ENCODE measurements at places on chromosomes 5 and 9.

- no peak for DNase-seq
These were observed 144.6 kb downstream of the CD180 start for GRCh38 chr5:67052034-67052433.

- peak; percentile 21 for DNase-seq
These were observed 66.6 kb upstream of the SPATA31E1 start for GRCh38 chr9:87816036-87816435.

DNA sequence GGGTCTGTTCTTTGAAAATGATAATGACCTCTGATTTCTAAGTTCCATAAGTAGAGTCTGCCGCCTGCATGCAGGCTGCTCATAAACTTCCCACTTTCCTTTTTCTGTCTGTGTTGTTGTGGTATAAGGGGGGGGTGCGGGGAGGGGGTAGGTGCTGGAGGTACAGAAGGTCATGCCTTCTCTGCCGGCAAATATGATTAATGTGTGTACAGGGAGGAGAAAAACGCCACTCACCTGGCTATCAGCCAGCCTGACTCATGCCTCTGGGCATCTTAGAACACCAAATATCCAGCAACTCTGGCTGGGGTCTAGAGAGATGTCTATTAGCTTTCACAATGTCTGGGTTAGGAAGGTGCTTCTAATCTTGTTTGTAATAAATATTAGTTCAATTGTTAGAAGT is 128.3 kb downstream of the EFNA5 start:
- DNase-seq: peak; percentile 90

DNA sequence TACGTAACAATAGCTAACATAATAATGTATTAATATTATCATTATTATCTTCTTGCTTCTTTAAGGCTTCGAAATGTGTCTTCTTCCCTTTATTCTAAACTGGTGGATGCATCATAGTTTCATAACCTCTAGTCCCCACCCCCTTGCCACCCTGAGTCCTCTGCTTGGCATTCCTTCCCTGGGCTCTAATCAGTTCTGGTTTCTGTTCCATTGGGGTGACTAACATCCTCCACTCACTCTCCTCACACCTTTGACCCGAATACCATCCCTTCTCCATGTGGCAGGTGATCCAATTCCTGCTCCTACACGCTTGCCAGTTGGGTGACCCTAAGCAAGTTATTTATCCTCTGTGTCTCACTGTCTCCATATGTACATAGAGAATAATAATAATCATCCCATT is 286.1 kb downstream of the TRPM3 start:
- DNase-seq: no peak

- DNase-seq: no peak
These were observed 299.6 kb upstream of the KLF4 start for GRCh38 chr9:107789001-107789700.

DNA sequence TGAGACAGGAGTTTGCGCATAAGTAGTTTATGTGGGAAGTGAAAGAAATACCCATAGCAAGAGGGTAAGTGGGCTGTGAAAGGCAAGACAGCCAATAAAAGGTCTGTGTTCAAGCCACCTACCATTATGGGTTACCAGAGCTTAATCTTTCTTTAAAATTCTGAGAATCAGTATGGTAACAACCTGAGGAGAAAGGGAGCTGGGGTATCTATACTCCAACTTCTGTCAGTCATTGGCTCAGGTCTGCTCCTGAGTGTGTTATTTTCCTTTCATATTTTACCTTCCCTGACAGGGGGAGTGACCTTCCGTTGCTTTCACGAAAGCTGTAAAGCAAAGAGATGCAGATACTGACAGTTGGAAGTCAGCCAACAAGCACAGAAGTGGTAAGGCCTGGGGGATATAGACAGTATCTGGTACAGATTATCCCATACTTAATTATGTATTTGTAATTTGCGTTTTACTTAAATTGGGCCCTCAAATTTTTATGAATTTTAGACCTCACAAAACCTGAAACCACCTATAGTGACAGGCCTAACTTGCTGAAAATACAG is 233.4 kb downstream of the RAB3C start:
- no peak for DNase-seq

DNA sequence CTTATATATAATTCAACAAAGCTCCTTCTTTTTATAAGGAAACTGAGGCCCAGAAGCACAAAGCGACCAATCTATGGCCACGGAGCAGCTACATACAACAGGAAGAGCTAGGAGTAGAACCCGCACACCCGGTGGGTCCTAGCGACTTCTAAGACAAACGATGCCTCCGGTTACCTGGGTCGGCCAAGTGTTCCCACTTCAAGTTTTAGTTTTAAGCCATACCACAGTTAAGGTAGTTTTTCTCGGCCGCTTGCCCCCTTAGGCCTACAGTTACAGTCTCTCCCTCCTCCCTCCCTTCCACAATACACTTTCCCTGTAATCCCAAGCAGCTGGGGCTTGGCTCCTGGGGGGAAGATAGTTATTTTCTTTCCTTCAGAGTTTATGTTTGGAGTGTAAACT is 533 bp downstream of the SREK1IP1 start:
- DNase-seq: no peak

DNA sequence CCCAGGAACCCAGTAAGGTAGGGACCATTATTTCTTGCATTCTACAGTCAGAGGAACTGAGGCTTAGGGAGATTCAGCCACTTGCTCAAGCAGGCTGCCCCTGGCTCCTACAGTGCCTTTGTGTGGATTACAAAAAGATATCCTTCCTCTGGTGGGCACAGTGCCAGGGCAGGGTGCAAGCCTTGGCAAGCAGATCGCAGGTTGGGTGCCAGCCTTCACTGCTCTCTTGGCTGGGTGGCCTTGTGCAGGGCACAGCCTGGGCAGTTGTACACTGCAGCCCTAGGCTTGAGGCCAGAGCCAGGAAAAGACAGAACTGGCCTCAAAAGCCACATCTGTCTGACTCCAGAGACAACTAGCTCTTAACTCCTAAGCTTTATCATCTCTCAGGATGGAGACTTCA is 15.0 kb downstream of the DOCK2 start:
- no peak for DNase-seq

- DNase-seq: no peak
These were observed 22.4 kb downstream of the GNAQ start for GRCh38 chr9:78009186-78009585.

DNA sequence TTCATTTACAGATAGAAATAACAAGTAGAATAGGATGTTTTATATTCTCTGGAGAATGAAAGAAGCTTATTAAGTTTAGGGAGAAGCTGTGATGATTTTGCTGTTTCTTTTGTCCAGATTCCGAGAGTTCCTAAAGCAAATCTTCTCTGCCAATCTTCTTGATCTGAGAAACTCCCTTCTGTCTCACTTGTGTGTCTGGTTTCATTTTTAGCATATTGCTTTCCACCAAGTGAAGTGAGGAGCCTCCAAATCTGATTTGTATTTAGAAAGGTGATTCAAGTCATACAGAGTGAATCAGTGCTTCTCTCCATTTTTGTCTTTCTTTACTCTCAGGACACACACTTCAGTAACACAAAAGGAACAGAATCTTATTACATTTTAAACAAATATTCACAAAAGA is 48.4 kb downstream of the STX17 start:
- DNase-seq: no peak

DNA sequence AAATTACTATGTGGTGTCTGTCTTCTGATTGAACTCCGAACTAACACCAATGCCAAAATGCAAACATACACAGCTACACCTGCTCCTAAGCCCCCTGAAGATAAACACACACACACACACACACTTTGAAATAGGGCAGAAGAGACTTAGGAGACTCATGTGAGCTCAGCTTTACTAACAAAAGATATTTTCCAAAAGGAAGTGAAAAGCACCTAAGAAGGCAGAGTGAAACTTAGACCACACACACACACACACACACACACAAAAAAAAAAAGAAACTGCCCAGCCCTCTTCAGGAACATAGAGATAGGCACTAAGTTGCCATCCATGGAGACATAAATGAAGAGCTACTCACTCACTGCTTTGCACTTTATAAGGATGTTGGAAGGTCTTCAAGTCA is 45.2 kb upstream of the APC start:
- no peak for DNase-seq

- DNase-seq: no peak
These were observed 25.8 kb downstream of the NIPAL4 start for GRCh38 chr5:157485811-157486210.

DNA sequence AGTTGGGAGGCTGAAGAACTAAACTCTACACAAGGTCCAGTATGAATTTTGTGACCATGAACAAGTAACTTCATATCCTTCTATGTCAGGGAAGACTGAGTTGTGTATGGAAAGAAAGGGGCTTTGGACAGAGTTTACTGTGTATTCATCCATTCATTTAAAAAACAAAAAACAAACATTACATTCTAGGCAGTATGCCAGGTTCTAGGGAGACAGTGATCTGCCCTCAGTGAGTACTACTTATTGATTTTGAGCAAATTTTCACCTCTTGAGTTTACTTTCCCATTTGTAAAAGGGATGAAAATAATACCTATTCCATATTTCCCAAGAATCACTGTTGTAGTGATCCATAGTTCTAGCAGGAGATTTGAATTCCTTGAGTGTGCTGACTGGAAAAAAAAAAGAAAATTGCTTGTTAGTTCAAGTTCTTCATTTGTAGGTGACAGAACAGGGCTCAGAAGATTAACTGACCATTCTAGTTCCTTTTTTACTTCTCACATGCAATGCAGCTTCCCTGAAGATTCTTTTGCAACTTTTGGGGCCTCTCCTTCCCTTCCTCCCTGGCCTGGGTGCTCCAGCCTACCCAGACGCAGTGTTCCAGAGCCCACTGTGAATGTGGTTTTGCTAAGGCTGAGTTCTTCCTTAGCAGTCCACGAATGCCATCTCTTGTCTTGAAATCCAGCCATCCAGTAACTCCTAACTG is 2.6 kb upstream of the GAPVD1 start:
- no peak for DNase-seq

GRCh38 chr9:107193251-107193650 is 89.8 kb upstream of the RAD23B start:
- no peak for DNase-seq

DNA sequence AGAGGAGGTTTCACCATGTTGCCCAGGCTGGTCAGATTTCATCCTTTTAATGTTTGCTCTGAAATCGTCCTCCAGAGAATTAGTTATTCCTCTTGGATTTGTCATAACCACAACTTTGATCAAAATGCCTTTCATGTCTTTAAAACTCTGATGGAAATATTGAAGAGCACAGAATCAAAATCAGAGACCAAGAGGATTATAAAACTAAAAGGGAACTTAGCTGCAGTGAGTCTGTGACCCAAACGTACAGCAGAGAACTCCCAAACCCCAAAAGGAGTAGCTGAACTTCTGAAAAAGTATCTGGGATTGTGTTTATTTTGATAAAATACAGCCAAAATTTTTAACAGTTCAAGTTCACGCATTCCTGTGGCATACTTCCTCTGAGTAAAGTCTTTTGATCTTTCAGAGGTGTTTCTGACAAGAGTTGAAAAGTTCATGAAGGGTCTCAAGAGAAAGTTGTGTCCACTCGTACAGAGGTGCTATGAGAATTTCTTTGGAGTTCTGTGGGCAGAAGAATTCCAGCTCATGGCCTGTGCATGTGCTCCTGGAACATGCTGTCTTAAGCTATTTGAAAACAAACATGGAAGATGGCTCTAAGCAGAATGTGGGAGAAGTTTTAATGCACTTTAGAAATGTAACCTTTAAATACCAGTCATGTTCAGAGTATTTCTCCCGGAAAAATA is 124.0 kb downstream of the ESM1 start:
- no peak for DNase-seq

GRCh38 chr9:37679649-37680402 is 29.1 kb downstream of the FRMPD1 start:
- DNase-seq: no peak

DNA sequence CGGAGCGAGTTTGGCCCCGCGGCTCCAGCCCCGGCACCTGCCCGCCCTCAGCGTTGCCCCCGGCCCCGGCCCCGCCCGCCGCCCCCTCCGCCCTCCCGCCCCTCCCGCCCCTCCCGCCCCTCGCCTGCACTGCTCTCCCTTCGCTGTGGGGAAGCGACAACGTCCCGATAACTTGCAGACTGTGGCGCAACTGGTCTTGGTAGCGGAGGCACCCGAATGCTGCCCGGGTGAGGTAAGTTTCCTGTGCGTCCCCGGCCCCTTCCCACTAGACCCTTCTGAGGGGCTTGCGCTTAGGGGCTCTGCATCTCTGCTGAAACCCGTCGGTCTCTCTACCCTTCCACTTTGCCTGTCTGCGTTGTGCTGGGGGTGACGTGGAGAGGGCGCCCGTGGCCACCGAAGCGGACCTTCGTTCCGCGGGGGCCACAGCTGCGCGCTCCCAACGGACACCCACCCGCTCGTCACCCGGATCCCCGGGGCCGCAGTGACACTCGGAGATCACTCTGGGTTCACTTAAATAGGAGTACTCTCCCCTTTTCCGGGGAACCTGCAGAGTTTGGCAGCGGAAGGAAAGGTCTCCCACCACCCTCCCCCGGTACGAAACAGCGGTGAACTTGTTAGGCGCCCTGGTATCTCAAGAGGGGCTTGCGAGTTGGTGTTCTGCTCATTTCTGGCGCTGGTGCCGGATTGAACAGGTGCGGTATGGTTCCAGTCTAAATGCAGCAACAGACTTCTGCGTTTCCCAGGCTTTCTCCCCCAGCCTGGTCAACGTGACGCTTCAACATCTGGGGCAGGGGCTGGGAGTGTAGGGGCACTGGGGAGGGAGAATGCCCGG is 707 bp downstream of the PIP5K1B start:
- DNase-seq: no peak

DNA sequence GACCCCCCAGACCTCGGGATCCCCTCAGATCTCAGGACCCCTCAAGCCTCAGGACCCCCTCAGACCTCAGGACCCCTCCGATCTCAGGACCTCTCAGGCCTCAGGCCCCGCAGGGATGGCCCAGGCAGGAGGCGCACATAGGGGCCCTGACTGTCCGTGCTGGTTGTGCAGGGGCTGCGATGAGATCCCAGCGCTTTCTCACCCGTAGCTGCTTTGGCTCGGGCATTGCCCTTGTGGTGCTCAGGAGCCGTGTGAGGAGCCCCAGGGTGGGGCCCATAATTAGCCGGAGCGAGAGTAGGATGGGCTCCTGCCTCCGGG is 680 bp upstream of the LPCAT1 start:
- DNase-seq: no peak

Measured in NCI-H446 treated with DMSO at 0.1 percent for 48 hours (cell line).